ENCODE measurements at places on chromosomes 3 and 15. TPM values are rescaled to one million over a fixed set of nuclear protein-coding genes. Genes with fewer than 3 reads are reported as not detected.

PLA2G4D gene
- not detected for total RNA-seq

PIERCE2 gene
- total RNA-seq, result 4.2 TPM

TMC3 gene
- total RNA-seq, result not detected

SSR3 gene
- total RNA-seq, result 156 TPM

NR2F2 gene
- 23.9 TPM for total RNA-seq

MAP1A gene
- total RNA-seq, result 0.57 TPM

SPSB4 gene
- total RNA-seq, result 0.07 TPM

ACSBG1 gene
- total RNA-seq, result 0.31 TPM

CELSR3 gene
- 4.4 TPM for total RNA-seq

CLDN16 gene
- total RNA-seq, result not detected

TAGLN3 gene
- not detected for total RNA-seq

GOLGA8G gene
- total RNA-seq, result not detected

ALDH1L1 gene
- total RNA-seq, result 0.76 TPM

NANOGP8 gene
- not detected for total RNA-seq

FHIT gene
- 0.72 TPM for total RNA-seq

GPR87 gene
- total RNA-seq, result 2.1 TPM

DNAH1 gene
- total RNA-seq, result 0.81 TPM

GPR27 gene
- total RNA-seq, result 3.1 TPM

DGKG gene
- total RNA-seq, result 8.1 TPM

RSL24D1 gene
- total RNA-seq, result 89.0 TPM

DUOX1 gene
- total RNA-seq, result not detected

CSTA gene
- 1.3 TPM for total RNA-seq

CCDC33 gene
- 6.7 TPM for total RNA-seq

GABRG3 gene
- total RNA-seq, result not detected

AADACL2 gene
- total RNA-seq, result not detected

KIF23 gene
- total RNA-seq, result 79.8 TPM

CTXN2 gene
- not detected for total RNA-seq

CHMP2B gene
- 100 TPM for total RNA-seq

KIAA1143 gene
- 13.9 TPM for total RNA-seq

TM4SF4 gene
- 25.7 TPM for total RNA-seq

CPLX3 gene
- total RNA-seq, result not detected

MED12L gene
- 0.23 TPM for total RNA-seq

NAA80 gene
- total RNA-seq, result 7.3 TPM

SAMD7 gene
- not detected for total RNA-seq

FES gene
- 0.43 TPM for total RNA-seq

MUC20 gene
- 0.38 TPM for total RNA-seq

GPR171 gene
- total RNA-seq, result not detected

IL16 gene
- total RNA-seq, result not detected

EOMES gene
- total RNA-seq, result 0.71 TPM

TAMM41 gene
- total RNA-seq, result 29.1 TPM

SCN5A gene
- 0.38 TPM for total RNA-seq

ACP3 gene
- 0.08 TPM for total RNA-seq

ATXN7 gene
- 6.2 TPM for total RNA-seq

FRMD4B gene
- 1.4 TPM for total RNA-seq

GOLGA6L4 gene
- 0.29 TPM for total RNA-seq

SPINT1 gene
- total RNA-seq, result 0.91 TPM

MYRIP gene
- total RNA-seq, result not detected

SCG5 gene
- total RNA-seq, result 1.9 TPM

PLA2G4E gene
- total RNA-seq, result not detected

ALAS1 gene
- 46.7 TPM for total RNA-seq

ADAMTS17 gene
- 0.21 TPM for total RNA-seq

CCDC51 gene
- 27.5 TPM for total RNA-seq

PIK3CB gene
- total RNA-seq, result 17.8 TPM

COL7A1 gene
- total RNA-seq, result 149 TPM

Measured in A549 treated with Mapracorat at 1 μM for 4 hours (cell line).